ENCODE measurements at places on chromosomes 7 and 10.

- DNase-seq: no peak
Measured at GRCh38 chr10:28302012-28302637, 739 bp downstream of the MPP7 start.

GRCh38 chr7:45028920-45029344 lies 28.9 kb downstream of the CCM2 start:
- no peak for DNase-seq

DNA sequence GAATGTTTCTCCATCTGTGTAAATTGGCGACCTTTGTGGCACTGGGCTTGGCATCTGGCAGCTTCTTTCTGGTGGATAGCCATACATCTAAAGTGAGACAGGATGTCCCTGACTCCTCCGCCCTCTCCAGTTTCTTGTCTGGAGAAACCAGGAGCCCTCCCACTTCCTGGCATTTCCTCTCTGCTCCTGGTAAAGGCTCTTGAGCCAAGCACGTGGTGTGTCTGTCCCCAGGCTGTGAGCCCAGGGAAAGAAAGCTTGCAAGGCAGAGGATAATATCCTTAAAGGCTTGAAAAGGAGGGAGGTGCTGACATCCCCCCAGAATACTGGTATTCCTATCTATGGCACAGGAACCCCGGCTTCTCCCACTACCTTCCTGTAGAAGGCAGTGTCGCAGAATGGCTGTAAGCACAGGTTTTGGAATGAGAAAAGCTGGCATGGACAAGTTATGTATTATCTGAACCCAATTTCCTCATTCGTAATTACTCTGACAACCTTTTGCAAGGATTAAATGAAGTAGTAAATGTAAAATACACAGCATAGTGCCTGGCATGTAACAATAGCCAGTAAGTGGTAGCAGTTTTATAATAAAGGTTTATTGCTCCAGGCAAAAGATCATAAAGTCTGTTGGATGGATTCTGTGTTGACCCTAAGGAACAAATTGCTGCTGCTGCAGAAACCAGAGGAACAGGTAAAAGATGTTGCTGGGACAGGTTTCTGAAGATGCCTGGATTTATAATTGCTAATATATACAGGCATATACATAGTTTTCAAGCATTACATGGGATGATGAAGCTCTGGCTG lies 11.8 kb upstream of the ACSL5 start:
- DNase-seq: no peak

GRCh38 chr10:70306181-70306705 lies 22.4 kb upstream of the NPFFR1 start:
- no peak for DNase-seq

DNA sequence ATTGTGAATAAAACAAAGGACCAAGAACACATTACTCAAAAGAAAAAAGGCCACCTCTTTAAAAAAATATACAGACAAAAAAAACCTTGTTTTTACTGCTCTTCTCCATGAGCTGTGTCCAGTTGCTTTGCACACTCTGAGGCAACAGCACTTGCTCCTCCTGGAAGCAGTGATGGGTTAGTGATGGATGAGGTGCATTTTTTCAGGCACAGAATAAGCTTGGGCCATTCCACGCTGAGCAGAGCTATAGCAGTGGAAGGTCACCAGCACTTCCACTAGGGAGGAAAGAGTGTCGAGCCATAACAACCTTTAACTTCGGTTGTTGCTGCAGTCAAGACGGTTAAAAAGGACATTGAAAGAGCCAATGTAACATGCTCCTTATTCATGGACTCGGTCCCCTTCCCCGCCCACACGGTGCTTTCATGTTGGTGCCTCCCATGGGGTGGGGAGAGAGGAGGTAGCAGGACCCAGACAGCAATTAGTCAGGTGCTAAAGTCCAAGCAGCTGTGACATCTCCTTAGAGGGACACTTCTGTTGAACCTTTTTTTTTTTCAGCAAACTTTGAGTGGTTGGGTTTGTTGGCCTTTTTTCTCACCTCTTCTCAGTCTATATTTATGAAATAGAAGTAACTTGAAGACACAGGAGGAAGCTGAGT lies 136.5 kb upstream of the ADARB2 start:
- DNase-seq: no peak

- DNase-seq: no peak
Measured at GRCh38 chr10:80322711-80323110, 33.3 kb upstream of the MAT1A start.

DNA sequence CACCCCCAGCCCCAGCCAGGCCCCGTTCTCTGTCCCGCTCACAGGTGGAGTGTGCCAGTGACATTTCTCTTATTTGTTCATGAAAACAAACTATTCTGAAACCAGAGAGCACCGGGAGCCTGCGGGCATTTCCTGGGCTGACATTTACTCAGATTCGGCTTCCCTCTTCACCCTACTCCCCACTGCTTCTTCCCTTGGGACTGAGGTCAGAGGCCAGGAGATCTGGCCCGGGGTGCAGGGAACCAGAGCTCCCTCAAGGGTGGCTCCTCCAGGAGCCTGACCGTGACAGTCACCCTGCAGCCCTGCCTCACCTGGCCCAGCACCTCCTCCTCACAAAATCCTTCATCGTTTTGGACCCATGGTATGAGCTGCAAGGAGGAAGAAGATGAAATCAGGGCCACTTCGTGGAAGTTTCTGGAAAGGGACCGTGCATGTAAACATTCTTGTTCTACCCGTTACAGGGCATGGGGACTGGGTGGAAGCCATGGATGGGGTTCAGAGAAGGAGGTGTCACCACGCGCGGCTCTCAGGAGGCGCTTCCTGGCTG lies 12.2 kb downstream of the BHLHA15 start:
- DNase-seq: no peak

DNA sequence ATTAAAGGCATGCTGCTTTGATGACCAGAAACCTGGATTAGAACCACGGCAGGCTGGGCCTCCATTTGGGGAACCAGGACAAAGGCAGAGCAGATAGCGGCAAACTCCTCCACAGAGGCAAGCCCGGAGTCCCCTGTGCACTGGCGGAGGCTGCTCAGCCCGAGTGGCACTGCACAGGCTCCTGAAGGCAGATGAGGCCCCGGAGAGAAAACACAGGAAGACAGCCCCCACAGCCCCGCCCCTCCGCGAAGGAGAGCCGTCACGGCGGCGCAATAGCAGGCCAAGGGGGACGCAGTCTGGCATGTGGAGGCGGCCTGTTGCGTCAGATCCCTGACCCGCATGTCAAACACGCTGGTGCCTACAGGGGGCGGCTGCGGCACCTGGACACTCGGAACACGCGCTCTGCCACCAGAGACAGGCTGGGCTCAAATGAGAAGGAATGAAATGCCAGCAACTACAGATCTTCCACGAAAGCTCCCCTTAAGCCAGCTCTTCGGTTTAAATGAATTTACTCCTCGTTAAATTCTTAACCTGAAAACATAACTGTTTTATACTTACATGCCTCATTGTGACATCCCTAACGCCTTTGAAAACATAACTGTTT lies 128.5 kb downstream of the MAD1L1 start:
- DNase-seq: peak; percentile 63

- no peak for DNase-seq
Measured at GRCh38 chr7:66353547-66353946, 148.4 kb downstream of the TPST1 start.

DNA sequence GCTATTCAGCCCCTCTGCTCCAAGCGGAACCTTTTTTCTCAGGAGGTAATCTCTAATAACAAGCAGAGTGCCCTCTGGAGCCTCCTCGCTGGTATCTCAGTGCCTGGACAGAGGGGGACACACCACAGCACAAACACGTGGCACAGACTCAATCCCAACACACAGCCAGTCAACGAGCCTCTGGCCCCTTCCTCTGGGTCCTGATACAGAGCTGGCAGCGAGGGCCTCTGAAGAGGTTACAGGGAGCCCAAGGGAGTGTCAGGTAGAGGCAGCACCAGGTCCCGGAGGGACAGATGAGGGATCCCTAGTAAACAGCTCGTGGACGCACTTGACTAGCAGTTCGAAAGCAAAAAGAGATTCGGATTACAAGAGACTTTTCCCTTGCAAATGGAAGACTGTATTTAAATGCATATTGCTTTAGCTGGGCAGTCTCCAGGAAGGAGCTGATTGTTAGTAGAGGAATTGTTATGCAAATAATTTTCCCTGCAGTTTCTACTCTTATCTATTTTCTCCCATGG lies 14.1 kb downstream of the CXCL12 start:
- no peak for DNase-seq

DNA sequence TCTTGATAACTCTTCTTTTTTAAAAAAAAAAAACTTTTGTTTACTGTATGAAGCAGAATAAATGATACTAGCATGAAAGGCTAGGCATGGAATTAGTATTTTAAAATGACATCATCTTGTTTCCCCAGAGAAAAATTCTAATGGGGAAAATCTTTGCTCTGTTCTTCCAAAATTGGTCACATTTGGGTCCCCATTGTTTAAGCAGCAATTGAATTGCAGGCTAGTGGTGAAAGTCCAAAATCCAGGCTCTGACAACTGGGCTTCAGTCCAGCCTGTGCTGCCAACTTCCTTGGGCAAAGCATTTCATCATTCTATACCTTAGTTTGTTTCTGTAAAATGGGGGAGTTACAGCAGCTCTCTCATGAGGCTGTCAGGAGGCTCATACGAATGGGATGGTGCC lies 726.4 kb downstream of the KCNMA1 start:
- DNase-seq: no peak

Data from stimulated activated CD8-positive, alpha-beta memory T cell treated with anti-CD3 and anti-CD28 coated beads, Interleukin-2, amount 100 ng/mL, for 48 hours (primary cell).